ENCODE measurements at places on chromosomes 12 and 14. TPM values are rescaled to one million over a fixed set of nuclear protein-coding genes. Genes with fewer than 3 reads are reported as not detected.

Gene ABCC9
- total RNA-seq = 5.6 TPM

- no peak for DNase-seq
- peaks cover 6% of the 10 kb centered on the region for H3K4me1 ChIP-seq
- no peak overlapping the region for H3K4me3 ChIP-seq
- no peaks in the 10 kb centered on the region for H3K27me3 ChIP-seq
- no peak overlapping the region for H3K27ac ChIP-seq
Observed at GRCh38 chr14:105271224-105271890, 23.0 kb downstream of the BTBD6 start.

- peaks cover 7% of the 10 kb centered on the region for H3K36me3 ChIP-seq
- no peaks in the 10 kb centered on the region for H3K27me3 ChIP-seq
- H3K4me3 ChIP-seq = no peak overlapping the region
- no peak for DNase-seq
- H3K27ac ChIP-seq = no peak overlapping the region
Observed at GRCh38 chr12:8916154-8916553, 1.8 kb downstream of the PHC1 start.

GRCh38 chr14:30034152-30034551 lies 106.5 kb upstream of the PRKD1 start:
- H3K4me1 ChIP-seq = no peaks in the 10 kb centered on the region
- H3K4me3 ChIP-seq = no peak overlapping the region
- H3K36me3 ChIP-seq = no peaks in the 10 kb centered on the region
- no peak overlapping the region for H3K27ac ChIP-seq

GRCh38 chr14:76136476-76137110 lies 15.1 kb upstream of the GPATCH2L start:
- H3K27ac ChIP-seq = no peak overlapping the region
- H3K36me3 ChIP-seq = no peaks in the 10 kb centered on the region
- no peak for DNase-seq

GRCh38 chr12:1115484-1116231 lies 124.6 kb downstream of the ERC1 start:
- H3K27me3 ChIP-seq = no peaks in the 10 kb centered on the region
- peak; percentile 81 for DNase-seq
- H3K4me3 ChIP-seq = no peak overlapping the region
- peaks cover 6% of the 10 kb centered on the region for H3K4me1 ChIP-seq

Gene ASPG
- total RNA-seq = not detected

- no peaks in the 10 kb centered on the region for H3K27me3 ChIP-seq
- H3K27ac ChIP-seq = no peak overlapping the region
- peaks cover 5% of the 10 kb centered on the region for H3K36me3 ChIP-seq
- H3K4me3 ChIP-seq = no peak overlapping the region
- no peak for DNase-seq
Observed at GRCh38 chr14:104871656-104872468, 6.8 kb downstream of the CEP170B start.

DNA sequence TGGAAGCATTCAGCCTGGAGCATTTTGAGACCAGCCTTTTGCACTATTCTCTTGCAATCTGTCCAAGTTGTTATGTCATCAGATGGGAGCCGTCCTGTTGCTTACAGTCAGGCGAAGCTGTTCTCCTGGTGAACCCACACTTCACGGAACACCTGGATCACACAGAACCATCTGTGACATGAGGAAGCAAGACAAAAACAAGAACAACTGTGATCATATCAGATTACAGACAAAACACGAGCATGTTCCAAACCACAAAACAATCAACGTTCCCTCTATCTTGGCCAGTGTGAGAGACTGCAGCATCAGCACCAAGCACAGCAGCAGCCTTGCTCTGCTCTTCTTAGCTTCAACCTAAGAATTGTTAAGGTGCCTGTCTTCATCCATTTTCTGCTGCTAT lies 180.5 kb upstream of the SFSWAP start:
- H3K27ac ChIP-seq = no peak overlapping the region
- H3K4me1 ChIP-seq = no peaks in the 10 kb centered on the region
- H3K4me3 ChIP-seq = no peak overlapping the region
- DNase-seq = no peak
- no peaks in the 10 kb centered on the region for H3K36me3 ChIP-seq

DNA sequence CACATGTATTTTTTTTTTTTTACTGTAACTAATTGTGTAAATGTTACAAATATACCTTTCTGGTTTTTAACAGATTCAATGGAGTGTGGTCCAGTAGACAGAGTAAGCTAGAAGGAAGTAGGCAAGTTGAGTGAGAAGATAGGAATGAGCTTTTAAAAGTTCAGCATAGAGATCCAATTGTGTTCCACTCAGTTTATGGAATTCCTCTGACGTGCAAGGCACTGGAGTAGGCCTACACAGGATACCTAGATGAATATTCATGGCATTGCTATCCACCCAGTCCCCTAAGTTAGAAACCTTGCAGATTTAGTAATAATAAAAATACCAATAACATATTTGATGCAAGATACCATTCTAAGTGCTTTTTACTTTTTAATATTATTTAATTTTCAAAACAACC lies 225.6 kb upstream of the ARID2 start:
- DNase-seq = peak; percentile 39
- H3K4me3 ChIP-seq = no peak overlapping the region
- no peaks in the 10 kb centered on the region for H3K36me3 ChIP-seq
- H3K27me3 ChIP-seq = peaks cover 5% of the 10 kb centered on the region
- no peaks in the 10 kb centered on the region for H3K4me1 ChIP-seq

GRCh38 chr14:89365061-89365801 lies 51.8 kb downstream of the FOXN3 start:
- no peaks in the 10 kb centered on the region for H3K36me3 ChIP-seq
- DNase-seq = peak; percentile 59
- H3K27me3 ChIP-seq = no peaks in the 10 kb centered on the region
- peaks cover 6% of the 10 kb centered on the region for H3K4me1 ChIP-seq
- H3K27ac ChIP-seq = no peak overlapping the region

DNA sequence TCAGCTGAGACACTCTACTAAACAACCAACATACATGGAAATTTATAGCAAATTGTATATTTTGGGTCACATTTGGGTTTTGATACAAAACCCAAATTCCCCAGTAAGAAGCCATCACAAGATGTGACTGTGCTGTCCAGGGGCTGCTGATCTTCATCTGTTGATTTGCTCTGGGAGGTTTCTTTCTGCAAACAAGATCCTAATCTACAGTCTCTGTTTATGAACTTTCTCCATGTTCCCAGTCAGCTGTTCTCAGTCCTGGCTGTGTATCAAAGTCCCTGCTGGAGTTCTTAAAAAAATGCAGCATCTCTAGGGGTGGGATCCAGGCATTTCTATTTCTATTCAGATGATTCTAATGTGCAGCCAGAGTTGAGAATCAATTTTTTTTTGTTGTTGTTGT lies 85.1 kb downstream of the ATP23 start:
- H3K4me1 ChIP-seq = no peaks in the 10 kb centered on the region
- H3K27me3 ChIP-seq = no peaks in the 10 kb centered on the region
- DNase-seq = no peak
- H3K36me3 ChIP-seq = no peaks in the 10 kb centered on the region
- no peak overlapping the region for H3K4me3 ChIP-seq

DNA sequence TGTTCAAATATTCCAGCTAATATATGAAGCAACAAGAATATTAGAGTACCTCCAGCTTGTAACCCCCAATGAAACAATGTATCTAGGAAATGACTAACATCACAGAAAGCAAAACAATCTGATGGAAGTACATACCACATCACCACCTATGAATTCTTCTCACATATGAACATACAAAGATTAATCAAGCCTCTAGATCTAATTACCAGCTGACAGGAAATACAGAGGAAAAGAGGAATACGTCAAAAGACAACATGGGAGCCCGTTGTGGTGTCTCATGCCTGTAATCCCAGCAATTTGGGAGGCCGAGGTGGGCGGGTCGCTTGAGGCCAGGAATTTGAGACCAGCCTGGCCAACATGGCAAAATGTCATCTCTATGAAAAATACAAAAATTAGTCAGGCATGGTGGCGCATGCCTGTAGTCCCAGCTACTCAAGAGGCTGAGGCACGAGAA lies 7.5 kb downstream of the NEDD8 start:
- H3K27ac ChIP-seq = peak overlapping the region; percentile 44
- no peaks in the 10 kb centered on the region for H3K27me3 ChIP-seq
- no peak overlapping the region for H3K4me3 ChIP-seq
- peaks cover 6% of the 10 kb centered on the region for H3K36me3 ChIP-seq
- DNase-seq = peak; percentile 87
- peaks cover 4% of the 10 kb centered on the region for H3K4me1 ChIP-seq

- no peak overlapping the region for H3K27ac ChIP-seq
- DNase-seq = no peak
- H3K4me3 ChIP-seq = no peak overlapping the region
- 0 out of 2 replicates have a peak, but pooled peaks cover 2% of the 10 kb centered on the region for H3K27me3 ChIP-seq
- no peaks in the 10 kb centered on the region for H3K36me3 ChIP-seq
Observed at GRCh38 chr14:104034976-104035699, 50.4 kb upstream of the ASPG start.

DNA sequence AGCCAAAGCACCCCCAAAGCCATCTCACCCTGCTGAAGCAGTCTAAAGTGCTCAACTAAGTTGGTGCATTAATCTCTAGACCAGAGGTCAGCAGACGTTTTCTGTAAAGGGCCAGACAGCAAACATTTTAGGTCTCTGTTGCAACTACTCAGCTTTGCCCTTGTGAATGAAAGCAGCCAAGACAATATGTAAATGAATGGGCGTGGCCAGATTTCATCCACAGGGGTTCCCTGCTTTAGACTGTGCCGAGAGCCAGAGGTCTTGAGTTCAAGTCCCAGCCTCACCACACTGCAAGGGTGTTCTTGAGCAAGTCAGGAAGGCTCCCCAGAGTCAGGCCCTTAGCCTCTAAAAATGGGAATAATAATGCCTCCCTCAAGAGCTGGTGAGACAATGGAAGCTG lies 166.2 kb downstream of the CHST11 start:
- no peaks in the 10 kb centered on the region for H3K36me3 ChIP-seq
- peaks cover 5% of the 10 kb centered on the region for H3K27me3 ChIP-seq
- DNase-seq = no peak
- H3K4me3 ChIP-seq = no peak overlapping the region

DNA sequence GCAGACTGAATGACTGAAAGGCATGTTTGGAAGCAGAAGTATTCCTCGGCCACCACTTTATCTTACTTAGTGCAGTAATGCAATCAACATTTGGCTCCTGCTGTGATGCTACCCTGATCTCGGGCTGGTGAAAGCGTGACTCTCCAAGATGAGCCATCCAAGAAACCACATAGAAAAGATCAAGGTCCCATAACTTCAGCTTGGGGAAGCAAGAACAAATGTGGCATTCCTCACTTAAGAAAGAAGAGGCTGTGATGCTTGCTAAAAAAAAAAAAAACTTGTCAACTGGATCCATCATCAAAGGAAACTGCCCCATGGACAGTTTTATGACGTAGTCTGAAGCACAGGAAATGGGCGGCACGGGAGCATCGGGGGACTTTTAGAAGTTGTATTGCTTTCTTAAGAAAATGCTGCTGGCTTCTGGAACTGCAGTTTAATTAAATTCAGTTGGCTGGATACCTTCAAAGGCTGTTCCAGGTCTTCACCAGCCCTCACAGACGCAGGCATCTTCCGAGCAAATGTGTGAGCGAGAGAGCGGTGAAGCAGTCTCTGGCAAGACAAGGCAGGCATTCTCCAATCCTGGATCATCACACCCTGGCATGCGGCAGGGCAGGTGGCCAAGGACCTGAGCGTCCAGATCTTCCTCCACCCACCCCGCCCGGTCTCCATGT lies 38.2 kb upstream of the MAP1LC3B2 start:
- no peaks in the 10 kb centered on the region for H3K36me3 ChIP-seq
- no peaks in the 10 kb centered on the region for H3K27me3 ChIP-seq
- DNase-seq = peak; percentile 33
- peaks cover 7% of the 10 kb centered on the region for H3K4me1 ChIP-seq
- H3K4me3 ChIP-seq = no peak overlapping the region

DNA sequence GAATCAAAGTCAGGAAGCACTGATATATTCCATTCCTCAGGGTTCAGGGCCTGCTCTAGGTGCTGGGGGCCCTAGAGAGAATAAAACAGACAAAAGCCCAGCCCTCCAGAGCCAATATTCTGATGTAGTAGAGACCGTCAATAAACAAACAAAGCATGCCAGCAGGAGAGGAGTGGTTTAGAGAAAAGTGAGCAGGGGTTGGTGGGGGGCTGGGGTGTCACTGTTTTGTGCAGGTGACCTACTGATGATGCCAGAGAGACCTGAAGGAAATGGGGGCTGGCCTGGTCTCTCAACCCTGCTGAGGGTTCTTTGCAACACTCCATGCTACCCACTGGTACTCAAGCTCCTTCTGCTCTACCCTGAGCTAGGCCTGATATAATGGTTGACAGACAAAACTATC lies 26.5 kb downstream of the IL26 start:
- no peaks in the 10 kb centered on the region for H3K36me3 ChIP-seq
- no peak overlapping the region for H3K4me3 ChIP-seq
- peaks cover 4% of the 10 kb centered on the region for H3K27me3 ChIP-seq
- no peak overlapping the region for H3K27ac ChIP-seq

Data from IMR-90 (cell line).